Fibroblast of villous mesenchyme (primary cell): ENCODE measurements at places on chromosomes 5 and 9.
A peak's percentile ranks its signal among the peaks of the same experiment; 100 is the strongest.

- no peak for DNase-seq
These were observed 225.9 kb downstream of the RFX3 start for GRCh38 chr9:3299872-3300271.

DNA sequence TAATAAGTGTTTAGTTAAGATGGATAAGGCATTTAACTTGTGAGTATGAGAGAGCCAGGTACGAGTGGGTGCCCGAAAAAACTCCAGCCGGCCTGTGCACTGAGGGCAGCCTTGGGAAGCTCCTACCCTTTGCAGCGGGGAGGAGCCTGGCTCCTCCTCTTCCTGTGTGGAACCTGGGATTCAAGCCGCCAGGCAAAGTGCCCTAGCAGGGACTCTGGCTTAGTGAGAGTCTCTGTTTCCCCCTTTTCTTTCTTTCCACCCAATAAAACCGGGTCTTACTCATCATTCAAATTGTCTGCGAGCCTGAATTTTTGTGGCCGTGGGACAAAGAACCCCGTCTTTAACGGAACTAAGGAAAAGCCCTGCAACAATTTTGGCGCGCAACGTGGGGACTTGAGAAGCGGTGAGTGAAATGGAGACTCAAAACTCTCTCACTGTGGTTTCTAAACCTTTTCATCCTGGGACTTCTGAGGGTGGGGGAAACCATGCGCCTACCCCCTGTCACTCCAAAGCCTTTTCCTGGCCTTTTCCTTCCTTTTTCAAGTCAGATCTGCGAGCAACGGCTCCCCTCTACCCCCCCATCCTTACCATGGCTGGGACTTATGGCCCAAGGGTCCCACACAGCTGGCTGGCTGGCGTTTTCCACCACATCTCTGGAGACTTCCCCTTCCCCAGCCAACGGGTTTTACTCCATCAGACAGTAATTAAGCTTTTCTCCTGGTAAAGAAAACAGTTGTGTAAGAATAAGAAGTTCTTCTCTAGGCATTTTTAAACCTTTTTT is 535.7 kb upstream of the ACO1 start:
- DNase-seq, result no peak

DNA sequence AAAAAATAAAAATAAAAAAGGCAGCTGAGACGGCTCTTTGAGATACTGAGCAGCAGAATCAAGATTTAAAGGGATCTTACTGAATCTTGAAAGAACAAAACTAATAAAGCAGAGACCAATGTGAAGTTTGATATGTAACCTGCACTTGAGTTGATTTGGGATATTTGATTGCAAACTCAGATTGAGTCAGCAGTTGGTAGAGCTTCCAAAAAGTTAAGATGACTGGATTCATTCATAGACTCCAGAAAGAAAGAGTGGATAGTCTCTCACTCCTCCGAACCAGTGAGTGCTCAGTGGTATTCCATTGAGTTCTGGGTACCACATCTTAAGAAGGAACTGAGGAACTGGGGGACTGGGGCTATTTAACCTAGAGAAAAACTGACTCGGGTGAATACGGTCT is 52.7 kb upstream of the TESK1 start:
- no peak for DNase-seq

DNA sequence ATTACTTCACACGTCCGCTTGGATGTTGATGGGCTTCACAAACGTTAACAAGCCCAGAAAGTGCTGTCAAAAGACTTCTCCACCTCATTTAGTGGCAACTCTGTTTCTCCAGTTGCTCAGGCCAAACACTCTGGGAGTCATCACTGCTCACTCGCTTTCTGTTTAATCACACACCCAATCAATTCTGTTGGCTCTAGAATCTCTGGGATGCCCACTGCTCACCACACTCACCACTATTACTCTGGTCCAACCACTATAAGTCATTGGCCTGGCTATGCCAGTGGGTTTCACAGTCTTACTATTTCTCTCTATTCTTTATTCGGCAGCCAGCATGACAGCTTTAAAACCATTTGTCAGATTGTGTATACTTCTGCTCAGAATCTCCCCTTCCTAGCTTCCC is 163.5 kb downstream of the KDM4C start:
- no peak for DNase-seq

DNA sequence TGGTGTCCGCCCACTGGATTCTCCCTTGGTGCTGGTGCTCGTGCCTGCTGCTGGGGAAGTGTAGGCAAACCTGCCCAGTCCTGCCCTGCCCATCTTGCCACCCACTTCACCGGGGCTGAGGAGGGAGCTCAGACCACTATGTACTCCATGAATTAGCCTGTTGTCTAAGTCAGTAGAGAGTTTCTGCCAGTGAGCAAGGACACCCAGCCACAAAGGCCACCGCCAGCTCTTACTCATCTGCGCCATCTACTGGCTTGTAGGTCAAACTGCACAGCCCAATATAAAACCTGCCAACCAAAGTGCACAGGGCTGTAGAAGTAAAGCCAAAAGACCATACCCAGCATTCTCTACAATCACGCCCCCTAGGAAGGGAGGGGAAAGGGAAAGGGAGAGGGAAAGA is 102.3 kb downstream of the GLIS3 start:
- DNase-seq, result no peak

GRCh38 chr9:129072171-129072570 is 8.7 kb upstream of the DOLPP1 start:
- no peak for DNase-seq

DNA sequence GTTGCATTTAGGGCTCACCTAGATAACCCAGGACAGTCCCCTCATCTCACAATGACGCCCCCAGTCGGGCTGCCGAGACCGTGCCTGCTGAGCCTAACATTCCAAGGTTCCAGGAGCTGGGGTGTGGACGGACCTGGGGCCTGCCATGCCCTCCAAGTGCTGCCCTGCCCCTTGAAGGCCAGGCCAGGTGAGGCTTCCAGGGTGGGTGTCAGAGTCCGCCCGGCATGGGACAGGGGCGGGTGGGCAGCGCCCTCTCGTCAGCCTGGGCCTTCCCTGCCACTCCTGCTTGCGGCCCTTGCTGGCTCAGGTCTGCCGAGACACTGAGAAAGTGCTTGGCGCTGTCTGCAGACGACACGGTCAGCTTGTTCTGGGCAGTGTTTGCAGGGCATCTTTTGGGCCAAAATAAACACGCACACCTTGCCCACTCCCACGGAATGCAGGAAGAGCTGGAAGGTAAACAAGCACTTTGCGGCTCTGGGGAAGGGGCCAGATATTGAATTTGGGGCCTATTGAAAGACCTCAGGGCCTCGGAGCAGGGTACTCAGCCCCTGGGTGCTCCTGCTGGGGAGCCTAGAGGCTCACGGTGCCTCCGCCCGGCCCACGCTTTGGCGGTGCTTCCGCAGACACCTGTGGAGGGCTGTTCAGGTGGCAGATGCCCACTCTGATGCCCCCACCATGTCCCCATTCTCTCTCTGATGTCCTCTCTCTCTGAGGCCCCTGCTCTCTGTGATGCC is 4.2 kb upstream of the SCGB3A1 start:
- no peak for DNase-seq

DNA sequence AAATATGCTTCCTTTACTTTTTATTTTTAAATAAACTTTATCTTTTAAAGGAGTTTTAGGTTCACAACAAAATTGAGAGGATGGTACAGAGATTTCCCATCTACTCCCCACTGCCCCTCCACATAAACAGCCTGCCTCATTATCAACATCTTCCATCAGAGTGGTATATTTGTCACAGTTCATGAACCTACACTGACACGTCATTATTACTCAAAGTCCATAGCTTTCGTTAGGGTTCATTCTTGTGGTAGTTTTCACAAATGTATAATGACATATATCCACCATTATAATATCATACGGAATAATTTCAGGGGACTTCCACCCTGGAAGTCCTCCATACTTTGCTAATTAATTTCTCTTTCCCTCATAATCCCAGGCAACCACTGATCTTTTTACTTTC is 204.9 kb downstream of the SMARCA2 start:
- no peak for DNase-seq

DNA sequence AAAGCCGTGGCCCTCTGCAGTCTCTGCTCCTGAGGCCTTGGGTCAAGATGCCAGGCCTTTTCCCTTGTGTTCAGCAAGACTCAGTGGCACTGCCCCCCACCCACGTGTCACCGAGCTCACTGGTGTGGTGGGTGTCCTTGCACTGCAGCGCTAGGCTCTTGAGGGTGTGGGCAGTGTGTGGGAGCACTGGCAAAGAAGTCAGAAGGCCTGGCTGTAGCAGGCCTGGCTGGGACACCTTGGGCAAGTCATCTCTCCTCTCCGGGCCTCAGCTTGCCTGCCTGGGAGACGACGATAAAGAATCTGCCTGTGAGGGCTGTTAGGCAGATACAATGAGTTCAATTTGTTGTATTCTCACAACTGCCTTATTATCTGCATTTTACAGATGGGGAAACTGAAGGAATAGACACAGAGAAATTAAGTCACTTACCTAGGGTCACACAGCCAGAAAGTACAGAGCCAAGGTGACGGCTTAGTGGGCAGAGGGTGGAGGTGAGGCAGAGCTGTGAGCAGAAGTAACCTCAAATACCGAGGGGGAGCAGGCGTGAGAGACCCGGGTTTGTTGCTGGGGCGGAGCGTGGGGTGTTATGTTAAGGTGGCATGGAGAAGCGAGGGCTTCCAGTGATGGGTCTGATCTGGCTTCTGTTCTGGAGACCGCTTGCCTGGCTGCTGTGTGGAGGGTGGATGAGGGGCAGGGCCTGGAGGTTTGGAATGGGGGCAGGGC is 1.4 kb downstream of the TSPAN17 start:
- no peak for DNase-seq

DNA sequence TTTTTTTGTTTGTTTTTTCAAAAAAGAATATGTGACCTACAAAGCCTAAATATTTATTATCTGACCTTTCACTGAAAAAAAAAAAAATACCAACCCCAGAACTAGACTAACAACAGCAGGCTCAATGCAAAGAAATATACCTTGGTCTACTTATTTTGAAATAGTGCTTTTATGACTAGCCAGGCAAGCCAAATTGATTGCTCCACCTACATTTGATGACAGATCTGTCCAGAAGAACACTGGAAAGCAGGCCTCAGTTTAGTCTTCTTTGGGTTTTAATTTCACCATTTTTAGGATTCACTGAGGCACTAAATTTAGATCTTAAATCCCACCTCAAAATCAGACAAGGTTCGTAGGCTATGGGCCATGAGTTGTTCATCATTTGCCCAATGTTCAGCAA is 97.3 kb downstream of the PLPP1 start:
- no peak for DNase-seq

DNA sequence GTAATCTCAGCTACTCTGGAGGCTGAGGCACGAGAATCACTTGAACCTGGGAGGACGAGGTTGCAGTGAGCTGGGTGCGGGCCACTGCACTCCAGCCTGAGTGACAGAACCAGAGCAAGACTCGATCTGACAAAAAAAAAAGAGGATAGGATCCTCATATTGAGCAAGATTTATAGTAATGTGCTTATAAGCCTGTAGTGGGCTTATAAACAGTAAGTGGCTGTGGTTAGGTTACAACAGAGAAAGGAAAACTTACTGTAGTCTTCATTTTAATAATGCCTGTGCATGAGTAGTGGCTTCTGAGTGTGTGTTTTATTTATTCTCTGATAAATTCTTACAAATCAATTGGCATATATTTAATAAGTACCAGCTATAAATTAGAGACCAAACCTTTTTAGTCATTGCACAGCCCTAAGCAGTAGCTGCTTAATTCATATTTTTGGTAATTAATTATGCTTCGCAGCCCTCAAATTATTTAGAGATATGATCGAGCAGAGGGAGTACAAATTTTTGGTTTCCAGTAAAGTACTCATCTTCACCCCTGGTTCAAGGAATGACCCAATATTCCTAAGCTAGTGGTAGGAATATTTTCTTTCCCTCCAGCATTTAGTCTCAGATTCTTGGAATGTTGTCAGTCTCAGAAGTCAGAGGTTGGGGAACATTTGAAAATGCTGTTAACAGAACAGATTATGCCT is 73.8 kb upstream of the KLF9 start:
- peak; percentile 65 for DNase-seq

- no peak for DNase-seq
These were observed 104.3 kb downstream of the FGF18 start for GRCh38 chr5:171523781-171524180.

- DNase-seq, result no peak
These were observed 43.5 kb downstream of the RMI1 start for GRCh38 chr9:84024041-84024575.

GRCh38 chr5:69217151-69217511 is 17.6 kb upstream of the CDK7 start:
- DNase-seq, result no peak

DNA sequence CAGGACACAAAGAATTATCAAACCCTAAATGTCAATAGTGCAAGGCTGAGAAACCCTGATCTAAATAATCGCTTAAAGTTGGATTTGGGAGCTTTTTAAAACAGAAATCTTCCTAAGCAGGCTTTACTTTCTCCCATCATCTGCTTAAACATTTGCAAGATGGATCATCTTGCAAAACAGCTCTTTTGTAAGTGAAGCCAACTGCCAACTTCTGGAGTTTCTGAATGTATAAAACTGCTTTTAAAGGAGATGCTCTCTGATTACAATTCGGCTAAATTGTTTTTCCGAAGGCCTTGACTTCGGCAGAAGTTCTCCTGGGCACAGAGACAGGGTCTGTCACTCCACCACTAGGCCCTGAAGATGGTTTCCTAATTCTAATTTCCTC is 1.3 kb downstream of the PTPN3 start:
- DNase-seq, result no peak

- DNase-seq, result peak; percentile 92
These were observed 180.9 kb downstream of the NR3C1 start for GRCh38 chr5:143222287-143223231.

GRCh38 chr9:136824496-136825225 is 16.9 kb downstream of the RABL6 start:
- no peak for DNase-seq

- DNase-seq, result peak; percentile 38
These were observed 1.5 kb upstream of the STC2 start for GRCh38 chr5:173329491-173330337.

GRCh38 chr9:5917888-5918287 is 27.2 kb downstream of the MLANA start:
- DNase-seq, result no peak

GRCh38 chr9:130995086-130996011 is 13.6 kb upstream of the LAMC3 start:
- DNase-seq, result peak; percentile 26

DNA sequence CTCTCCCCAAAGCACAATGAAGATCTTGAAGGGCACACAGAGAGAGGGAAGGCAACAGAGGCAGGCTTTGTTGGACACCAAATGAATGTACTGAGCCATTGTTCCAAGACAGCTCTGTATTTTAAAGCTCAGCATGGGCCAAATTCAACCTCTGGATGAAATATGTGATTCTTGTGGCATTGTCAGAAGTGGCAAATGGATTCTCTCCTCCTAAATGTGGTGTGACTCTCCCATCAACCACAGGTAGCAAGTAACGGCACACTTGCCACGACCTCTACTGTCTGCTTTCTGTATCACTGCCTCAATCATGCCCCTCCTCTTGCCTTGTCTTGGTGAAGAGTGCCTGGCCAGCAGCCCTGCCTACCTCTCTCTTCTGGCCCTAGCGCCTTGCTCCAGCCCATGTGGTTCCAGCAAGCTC is 6.1 kb upstream of the MOB3B start:
- DNase-seq, result no peak
